Stimulated activated CD4-positive, alpha-beta T cell treated with anti-CD3 and anti-CD28 coated beads, Interleukin-1b, Interleukin-23, amount 100 ng/mL, for 1 hour (primary cell): ENCODE measurements at places on chromosomes 2 and 18.

- DNase-seq = no peak
Measured at GRCh38 chr2:68900496-68901198, 29.4 kb upstream of the BMP10 start.

DNA sequence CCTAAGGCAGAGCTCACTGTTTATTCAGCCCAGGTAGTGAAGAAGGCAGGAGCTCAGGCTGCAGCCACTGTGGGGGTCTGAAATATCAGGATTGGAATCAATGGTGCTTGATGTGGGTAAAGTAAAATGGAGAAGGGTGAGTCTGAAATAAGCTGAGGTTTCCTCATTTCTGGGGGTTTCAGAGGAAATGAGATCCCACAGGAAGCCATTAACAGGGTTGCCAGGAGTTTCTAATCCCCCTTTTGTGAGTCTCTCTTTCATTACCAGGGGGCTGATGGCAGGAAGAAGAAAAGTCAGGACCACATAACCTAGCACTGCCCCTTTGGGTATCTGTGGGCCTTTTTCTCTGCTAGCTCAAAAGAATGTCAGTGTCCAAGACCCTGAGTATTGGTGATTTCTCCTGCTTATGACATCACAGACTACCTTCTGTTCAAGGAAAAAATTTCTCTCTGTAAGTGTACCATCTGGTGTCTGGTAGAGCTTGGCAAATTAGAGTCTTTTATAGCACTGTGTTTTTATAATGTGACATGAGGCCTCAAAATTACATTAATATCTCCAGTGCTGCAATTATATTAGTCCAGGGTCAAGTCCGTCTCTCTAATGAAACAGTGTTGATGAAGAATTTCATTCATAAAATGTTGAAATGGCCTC, 56.0 kb downstream of the LBH start:
- DNase-seq = no peak

GRCh38 chr2:141699573-141699972, 431.2 kb downstream of the LRP1B start:
- no peak for DNase-seq

- DNase-seq = no peak
Measured at GRCh38 chr18:36692921-36693332, 135.9 kb downstream of the TPGS2 start.

GRCh38 chr2:74233648-74234047, 35.2 kb downstream of the MTHFD2 start:
- DNase-seq = no peak

GRCh38 chr18:59694824-59695223, 2.4 kb downstream of the CCBE1 start:
- no peak for DNase-seq

- DNase-seq = no peak
Measured at GRCh38 chr2:113215056-113215455, 41.3 kb downstream of the PSD4 start.

GRCh38 chr18:3611313-3612090, 161.5 kb downstream of the TGIF1 start:
- DNase-seq = no peak

GRCh38 chr2:201600906-201601305, 42.4 kb downstream of the TMEM237 start:
- DNase-seq = no peak

- DNase-seq = no peak
Measured at GRCh38 chr2:178949584-178949983, 100.4 kb downstream of the CCDC141 start.

DNA sequence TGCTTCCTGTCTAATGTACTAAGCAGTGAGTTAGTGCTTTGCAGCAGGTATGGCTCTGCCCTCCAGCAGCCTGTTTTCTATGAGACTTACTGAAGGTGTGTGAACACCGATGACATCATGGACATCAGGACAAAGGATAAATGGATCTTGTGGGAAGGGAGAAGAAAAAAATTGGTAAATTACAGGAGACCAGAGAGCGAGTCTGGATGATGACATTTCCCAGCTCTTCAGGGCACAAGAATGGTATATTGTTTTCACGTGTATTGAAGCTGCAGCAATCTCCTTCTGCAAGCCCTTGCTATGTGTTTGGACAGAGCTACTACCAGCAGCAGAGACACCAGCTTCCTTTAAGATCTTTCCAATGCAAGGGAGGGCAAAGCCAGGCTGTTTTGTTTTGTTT, 47.2 kb downstream of the DCC start:
- no peak for DNase-seq

- DNase-seq = no peak
Measured at GRCh38 chr2:165505514-165505913, 36.0 kb downstream of the CSRNP3 start.

GRCh38 chr2:69138793-69139459, 125.9 kb downstream of the ANTXR1 start:
- no peak for DNase-seq

DNA sequence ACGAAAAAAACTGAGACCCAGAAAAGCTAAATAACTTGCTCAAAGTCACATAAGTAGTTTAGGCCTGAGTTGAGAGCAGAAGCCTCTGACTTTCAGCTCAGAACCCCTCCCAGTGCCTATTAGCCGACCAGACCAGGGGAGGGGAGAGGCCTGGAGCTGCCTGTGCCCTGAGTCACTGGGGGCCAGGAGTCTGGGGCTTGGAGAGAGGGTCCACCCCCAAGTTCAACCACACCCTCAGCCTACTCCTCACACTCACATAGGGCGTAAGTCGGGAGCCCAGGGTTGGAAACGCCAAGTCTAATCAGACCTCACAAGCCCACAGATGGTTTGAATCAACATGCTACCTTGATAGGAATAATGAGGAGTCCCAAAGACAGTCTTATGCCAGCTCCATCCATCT, 12.6 kb upstream of the PKDCC start:
- DNase-seq = no peak

GRCh38 chr2:150095361-150096095, 391.9 kb downstream of the RND3 start:
- DNase-seq = no peak

GRCh38 chr2:105653302-105653701, 91.4 kb upstream of the NCK2 start:
- DNase-seq = no peak

DNA sequence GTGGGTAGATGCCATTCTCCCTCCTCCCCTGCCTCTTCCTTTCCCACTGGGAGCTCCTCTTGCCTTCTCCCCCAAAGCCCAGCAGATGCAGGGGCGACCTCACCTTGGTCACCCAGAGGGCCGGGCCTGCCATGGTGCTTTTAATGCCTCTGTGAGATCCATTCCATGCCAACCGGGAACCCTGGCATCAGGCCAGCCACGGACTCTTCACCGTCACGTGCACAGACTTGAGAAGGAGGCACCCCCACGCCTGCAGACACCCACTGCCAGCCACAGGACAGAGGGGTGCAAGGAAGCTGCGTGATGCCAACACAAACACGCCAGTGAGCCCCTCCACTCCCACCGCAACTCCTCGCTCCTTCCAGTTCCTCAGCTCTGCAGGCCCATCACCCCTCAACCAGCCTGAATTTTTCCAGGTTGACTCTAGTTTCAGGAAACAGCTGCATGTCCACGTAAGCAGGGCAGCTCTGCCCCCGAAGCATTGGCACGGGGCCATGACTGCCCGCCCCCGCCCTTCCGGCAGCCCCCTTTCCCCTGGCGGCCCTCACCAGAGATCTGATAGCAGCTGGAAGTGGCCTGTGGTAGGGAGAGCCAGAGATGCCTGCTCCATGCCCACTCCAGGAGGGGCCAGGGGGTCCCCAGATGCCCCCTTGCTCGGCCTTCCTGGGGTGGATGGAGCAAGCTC, 50.8 kb downstream of the DNMT3A start:
- DNase-seq = no peak

DNA sequence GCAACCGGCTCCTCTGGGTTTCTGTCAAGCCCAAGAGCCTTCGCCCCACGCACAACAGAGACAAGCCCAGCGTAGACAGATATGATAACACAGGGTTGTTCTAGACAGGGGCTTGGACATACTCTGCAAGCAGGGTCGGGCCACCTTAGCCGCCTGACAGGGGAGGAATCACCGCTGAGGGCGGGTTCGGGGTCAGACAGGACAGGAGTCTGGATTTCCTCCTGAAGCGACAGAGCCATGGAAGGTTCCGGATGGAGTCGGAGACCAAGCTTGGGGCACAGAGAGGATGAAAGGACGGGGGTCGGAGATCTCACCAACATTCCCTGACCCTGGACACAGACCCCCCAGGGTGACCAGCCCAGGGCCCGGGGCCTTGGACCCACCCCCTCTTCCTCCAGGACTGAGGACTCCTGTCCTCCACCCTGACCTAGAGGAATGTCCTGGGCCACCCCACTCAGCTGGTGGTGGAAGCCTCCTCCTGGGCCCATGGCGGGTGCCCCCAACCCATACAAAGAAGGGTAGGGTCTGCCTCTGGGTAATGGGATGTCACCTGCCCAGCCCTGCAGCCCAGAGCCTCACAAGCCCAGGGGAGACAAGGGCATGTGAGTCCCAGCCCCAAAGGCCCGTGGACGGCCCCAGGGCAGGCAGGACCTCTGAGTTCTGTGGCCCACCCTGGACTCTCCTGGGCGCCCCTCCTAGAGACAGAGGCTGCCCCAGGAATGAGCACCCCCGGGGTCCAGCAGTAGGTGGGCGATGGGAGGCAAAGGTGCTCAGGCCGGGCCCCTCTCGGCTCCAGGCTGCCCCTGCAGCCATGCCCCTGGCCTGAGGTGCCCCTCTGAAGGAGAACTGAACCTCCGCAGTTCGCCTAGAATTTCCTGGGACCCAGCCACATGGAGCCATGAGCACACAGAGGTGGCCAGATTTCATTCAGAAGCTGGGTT, 44.1 kb upstream of the GPC1 start:
- no peak for DNase-seq

- DNase-seq = no peak
Measured at GRCh38 chr2:17605696-17606095, 65.2 kb downstream of the VSNL1 start.

GRCh38 chr2:150601280-150602038, 114.0 kb upstream of the RND3 start:
- DNase-seq = no peak

DNA sequence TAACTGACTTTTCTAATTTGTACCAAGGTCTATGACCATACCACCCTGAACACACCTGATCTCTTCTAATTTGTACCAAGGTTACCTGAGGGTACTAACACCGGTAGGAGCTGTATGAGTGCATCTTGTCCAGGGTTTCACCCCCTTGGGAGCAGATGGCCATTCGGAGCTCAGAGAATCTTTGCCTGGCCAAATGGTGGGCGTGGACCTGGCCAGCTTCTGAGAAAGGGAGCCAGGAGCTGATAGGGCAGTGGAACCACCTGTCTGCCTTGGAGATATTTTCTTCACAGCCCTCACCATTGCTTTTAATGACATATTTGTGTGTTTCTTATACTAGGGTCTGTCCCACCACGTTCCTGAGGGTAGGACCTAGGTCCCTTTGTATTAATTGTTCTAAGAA, 188.9 kb downstream of the LDLRAD4 start:
- no peak for DNase-seq

DNA sequence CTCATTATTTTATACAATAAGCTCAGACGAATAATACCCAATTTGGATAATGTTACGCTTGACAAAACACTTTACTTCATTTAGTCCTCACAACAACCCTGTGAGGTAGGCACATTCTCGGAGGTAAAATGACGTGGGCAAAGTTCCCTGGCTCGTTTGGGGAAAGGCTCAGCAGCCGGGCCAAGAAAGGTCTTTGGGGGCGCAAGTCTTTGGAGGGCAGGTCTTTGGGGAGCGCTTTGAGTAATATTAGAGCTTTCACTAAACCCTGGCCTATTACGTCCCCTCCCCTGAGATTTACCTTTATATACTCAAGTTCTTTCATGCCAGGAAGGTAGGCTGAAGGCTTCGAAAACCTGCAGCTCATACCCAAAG, 427 bp downstream of the RBKS start:
- no peak for DNase-seq

- DNase-seq = no peak
Measured at GRCh38 chr2:110103061-110103961, 12.3 kb downstream of the MALL start.

DNA sequence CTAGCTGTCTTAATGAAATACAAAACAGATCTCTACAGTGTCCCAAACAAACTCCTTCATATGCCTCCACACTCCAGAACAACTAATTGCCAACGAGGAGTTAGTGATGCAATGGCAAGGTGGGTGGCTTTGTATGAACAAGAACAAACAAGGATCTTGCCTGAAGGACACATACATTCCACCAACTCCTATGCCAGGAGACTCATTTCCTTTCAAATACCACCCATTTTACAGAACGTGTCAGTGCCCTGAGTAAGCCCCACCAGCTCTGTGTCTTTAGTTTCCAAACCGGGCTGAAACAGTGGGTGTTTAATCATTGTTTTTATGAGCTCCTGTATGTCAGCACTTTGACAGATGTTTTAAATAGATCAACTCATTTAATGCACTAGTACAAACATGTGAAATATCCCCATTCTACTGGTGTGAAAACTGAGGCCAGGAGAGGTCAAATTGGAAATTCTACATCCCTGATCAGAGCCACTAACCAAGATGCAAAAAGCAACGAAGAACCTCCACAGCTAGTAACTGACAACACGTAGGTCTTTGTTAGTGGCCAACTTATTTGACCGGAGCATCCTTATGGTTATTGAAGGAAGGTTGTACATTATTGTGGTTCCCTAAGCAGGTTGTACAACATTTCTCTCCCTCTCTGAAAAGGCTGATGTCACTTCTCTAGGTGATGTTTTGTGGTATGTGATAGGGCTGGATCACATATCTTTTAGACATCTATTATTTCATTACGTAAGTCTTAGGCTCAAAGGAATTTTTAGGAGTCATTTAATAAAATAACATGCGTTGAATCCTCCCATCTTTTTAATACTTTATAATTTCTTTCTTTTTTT, 534.9 kb upstream of the TNP1 start:
- DNase-seq = no peak

DNA sequence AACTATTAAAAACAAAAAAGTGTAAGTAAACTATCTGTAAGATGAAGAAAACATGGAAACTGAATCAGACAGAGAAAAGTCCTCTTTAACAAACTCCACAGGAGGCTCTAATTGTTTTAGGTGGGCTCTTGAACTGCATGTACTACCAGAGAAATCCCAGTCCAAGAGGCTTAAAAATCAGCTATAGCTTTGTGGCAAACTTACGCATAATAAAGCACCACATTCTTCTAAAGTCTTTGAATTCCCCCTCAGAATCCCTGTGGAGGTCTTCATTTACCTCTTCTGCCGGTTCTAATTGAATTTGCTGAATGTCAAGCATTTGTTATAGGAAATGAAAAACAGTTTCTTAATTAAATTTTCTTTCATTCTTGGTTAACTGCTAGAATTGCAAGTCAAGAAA, 40.8 kb downstream of the CHN1 start:
- DNase-seq = no peak
